ENCODE measurements at places on chromosomes 3 and 15.

DNA sequence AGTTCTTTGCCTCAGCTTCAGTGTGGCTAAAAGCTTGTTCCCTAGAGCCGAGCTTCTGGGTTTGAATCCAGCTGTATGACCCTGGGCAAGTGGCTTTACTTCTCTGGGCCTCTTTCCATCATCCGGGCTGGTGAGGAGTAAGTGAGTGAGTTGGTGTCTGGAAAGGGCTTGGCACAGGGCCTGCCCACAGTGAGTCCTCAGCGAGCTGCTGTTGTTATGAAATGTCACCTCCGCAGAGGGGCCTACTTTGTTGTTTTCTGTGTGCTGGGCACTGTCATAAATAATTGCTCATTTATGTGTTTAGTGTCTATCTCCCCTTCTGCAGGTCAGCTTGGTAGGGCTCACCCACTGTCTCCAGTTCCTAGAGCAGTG is 31.7 kb downstream of the SLC6A6 start:
- DNase-seq: no peak

- no peak for DNase-seq
These were observed 19.8 kb upstream of the PFN2 start for GRCh38 chr3:149990423-149990948.

DNA sequence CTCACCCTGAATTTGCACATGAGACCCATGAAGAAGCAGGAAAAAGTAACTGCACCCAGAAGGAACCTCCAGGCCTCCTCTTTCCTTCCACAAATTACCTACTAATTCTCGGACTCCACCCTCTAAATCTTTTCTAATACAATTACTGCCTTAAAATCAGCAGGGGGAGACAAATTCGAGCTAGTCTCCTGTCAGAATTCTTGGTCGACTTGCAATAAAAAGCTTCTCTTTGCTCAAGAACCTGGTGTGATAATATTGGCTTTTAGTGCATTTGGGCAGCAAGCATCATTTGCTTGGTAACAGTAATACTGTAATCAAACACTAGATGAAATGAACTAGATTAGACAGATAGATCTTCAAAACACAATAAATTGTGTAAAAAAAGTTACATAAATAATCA is 281.9 kb downstream of the RAP2B start:
- DNase-seq: no peak

GRCh38 chr15:61780278-61780980 is 279.8 kb downstream of the VPS13C start:
- DNase-seq: no peak

Measured in esophagus muscularis mucosa (tissue), 4 donors.